ENCODE measurements at places on chromosomes 4 and X. TPM values are rescaled to one million over a fixed set of nuclear protein-coding genes. Genes with fewer than 3 reads are reported as not detected.

FGF2 gene
- 1.3 TPM for total RNA-seq

CLDN22 gene
- not detected for total RNA-seq

FAM53A gene
- 0.65 TPM for total RNA-seq

MAMLD1 gene
- total RNA-seq, result 1.0 TPM

TNMD gene
- 0.77 TPM for total RNA-seq

PROM1 gene
- total RNA-seq, result 136 TPM

SPARCL1 gene
- total RNA-seq, result 544 TPM

JADE3 gene
- 5.2 TPM for total RNA-seq

AMBN gene
- total RNA-seq, result not detected

NPY1R gene
- total RNA-seq, result 2.8 TPM

HSFX2 gene
- 0.36 TPM for total RNA-seq

C1QTNF7 gene
- total RNA-seq, result 1.3 TPM

GATB gene
- 20.2 TPM for total RNA-seq

ATP1B4 gene
- total RNA-seq, result not detected

TMSB15A gene
- total RNA-seq, result not detected

UCP1 gene
- total RNA-seq, result not detected

ERCC6L gene
- 0.22 TPM for total RNA-seq

PPEF2 gene
- 0.13 TPM for total RNA-seq

MSX1 gene
- total RNA-seq, result 0.43 TPM

TEC gene
- 3.8 TPM for total RNA-seq

PASD1 gene
- not detected for total RNA-seq

PDZD11 gene
- 34.1 TPM for total RNA-seq

FBXO8 gene
- total RNA-seq, result 25.1 TPM

WAS gene
- 8.6 TPM for total RNA-seq

RAB41 gene
- total RNA-seq, result 0.29 TPM

ZFYVE28 gene
- total RNA-seq, result 42.9 TPM

IL3RA gene
- 8.5 TPM for total RNA-seq

HPGD gene
- total RNA-seq, result 256 TPM

RGN gene
- total RNA-seq, result 5.5 TPM

All from mucosa of descending colon (tissue), 3 donors.